GM13976 (cell line): ENCODE measurements at places on chromosomes 7 and 10.

DNA sequence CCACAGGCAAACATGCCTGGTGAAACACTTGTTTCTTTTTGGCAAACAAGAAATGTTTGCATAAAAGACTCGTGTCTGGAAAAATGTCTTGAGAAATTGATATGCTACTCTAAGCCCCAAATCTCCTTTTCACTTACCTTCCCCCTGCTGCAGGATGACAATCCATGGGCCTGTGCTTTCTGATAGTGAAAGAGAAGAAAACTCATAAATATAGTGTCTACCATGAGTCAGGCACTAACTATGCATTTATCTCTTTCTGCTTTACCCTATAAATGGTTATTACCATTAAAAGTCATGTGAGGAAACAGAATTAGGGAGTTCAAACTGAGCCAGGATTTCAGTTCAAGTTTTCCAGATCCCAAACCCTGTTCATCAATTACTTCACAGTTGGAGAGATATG, 6.6 kb upstream of the TARP start:
- no peak for DNase-seq

GRCh38 chr10:133336577-133337369, at the start of gene CALY:
Gene CALY, minus strand, starts transcription at chr10:133336896. Its CDS starts 7,907 bp downstream, at chr10:133328989.
- peak; percentile 74 for DNase-seq

DNA sequence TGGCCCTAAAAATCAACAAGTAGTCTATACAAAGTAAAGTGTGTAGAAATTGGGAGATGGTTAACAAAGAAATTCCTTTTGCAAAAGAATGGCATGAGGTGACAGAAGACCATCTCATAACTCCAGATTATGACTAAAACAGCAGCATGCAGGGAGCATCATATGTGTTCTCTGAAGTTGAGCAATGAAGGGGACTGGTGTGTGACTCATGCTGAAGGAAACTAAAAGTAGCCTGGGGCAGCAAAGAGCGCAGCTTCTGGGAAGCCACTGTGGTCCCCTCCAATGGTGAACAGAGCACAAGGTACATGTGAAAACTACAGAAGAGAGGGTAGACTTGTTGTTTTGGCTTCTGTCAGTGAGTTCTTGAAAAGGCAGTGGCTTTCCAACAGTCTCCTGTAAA, 133.4 kb downstream of the MACC1 start:
- no peak for DNase-seq

GRCh38 chr7:130941322-130942210, 207.6 kb upstream of the KLF14 start:
- DNase-seq, result no peak

DNA sequence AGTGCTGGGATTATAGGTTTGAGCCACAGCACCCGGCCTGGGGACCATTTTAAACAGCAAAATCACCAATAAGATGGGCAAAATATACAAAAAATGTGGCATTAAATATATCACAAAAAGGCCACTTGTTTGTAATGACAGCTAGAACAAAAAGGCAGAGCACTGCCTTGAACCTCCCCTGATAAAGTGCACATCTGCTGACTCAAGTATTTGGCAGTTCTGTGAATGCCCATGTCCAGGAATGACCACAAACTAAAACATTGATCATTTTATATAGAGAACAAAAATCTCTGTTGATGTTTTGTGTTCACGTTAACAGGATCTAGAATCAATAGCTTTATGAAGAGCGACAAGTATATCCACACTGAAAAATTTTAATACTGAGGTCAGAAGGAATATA, 21.5 kb downstream of the HERC4 start:
- DNase-seq, result no peak

DNA sequence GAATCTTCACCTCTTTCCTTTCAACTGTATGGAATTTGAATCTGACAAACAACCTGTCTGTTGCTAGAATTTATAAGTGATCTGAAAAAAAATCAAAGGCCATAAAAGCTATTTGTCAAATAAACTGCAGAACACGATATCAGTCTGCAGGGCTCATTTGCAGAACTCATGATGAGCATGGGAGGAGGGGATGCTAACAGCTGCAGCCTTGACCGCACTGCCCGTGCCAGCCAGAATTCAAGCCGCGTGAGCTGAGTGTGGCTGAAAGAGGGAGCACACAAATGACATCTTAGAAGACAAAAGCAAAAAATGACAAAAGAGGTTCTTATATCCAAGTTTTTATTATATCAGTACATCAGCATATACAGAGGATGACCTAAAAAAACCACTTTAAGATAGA, 15.7 kb downstream of the LRRTM3 start:
- DNase-seq, result no peak

DNA sequence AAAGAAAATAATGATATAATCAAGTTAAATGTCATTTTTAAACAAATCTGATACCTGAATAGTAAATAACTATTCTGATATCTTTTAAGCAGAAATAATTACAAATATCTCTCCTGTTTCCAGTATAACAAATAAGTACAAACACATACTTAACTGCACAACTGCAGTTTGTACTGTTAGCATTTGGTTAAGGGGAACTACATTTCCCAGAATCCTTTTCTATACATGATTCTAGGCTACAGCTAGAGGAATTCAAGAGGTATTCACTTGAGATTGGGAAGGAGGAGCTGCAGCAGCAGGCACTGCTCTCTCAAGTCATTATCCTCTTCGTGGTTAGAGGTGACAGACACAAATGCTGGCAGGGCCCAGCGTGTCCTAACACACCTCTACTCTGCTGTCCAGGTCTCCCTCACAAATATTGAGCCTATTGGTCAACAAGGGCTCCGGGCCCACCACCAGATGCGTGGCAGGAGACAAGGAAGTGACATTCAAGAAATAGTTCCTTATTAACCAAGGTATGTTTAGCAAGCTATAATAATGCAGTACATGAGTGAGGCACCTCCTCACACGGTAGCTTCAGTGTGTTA, 255.1 kb upstream of the MKLN1 start:
- no peak for DNase-seq

DNA sequence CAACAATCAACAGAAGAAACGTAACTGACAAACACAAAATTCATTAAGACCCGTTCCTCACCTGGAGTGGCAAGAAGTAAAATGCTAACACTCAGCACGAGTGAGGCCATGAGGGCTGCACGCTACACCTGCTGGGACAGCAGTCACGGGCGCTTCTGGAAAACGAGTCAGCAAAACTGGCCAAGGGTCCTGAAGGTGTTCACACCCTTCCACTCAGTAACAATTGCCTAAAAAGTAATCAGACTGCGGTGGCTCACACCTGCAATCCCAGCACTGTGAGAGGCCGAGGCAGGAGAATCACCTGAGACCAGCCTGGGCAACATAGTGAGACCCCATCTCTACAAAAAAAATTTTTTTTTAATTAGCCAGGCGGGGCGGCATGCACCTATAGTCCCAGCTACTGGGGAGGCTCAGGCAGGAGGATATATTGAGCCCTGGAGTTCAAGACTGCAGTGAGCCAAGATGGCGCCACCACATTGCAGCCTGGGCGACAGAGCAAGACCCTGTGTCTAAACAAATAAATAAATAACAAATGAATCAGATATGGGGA, 199.1 kb downstream of the MAD1L1 start:
- DNase-seq, result no peak

DNA sequence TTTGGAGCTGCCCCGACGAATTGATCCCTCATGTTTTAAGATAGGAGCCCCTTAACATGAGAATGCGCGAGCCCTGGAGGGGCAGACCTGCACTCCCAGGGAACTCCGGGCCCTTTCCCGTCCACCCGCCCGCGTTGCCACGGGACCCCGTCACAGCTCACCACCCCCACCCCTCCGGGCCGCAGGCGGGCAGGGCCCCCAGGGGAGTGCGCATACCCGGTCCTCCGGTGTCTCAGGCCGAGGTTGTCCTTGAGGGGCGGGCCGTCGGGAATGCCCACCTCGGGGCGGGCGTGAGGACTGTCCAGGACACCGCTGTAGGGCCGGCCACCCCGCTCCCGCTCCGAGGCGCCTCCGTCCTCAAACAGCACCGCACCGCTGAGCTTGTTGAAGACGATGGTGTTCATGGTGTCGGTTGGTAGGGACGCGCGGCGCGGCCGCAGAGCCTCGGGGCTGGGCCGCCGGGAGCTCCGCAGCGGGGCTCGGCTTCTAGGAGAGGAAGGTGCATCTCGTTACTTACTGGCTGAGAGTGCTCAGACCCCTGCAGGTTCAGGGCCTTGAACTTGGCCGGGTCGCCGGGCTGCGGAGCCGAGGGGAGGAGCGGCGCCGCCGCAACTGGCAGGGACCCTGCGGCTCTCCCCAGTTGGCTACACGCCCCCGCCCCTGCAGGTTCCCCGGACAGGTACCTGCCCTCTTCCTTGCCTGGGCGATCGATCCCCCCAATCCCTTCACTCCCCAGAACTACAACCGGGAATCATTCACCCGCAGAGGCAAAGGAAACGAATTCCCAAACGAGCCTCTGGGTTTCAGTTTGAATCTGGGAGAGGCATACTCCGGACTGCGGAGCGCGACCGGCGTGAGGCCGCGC, 2.4 kb downstream of the MKX start:
- peak; percentile 24 for DNase-seq

DNA sequence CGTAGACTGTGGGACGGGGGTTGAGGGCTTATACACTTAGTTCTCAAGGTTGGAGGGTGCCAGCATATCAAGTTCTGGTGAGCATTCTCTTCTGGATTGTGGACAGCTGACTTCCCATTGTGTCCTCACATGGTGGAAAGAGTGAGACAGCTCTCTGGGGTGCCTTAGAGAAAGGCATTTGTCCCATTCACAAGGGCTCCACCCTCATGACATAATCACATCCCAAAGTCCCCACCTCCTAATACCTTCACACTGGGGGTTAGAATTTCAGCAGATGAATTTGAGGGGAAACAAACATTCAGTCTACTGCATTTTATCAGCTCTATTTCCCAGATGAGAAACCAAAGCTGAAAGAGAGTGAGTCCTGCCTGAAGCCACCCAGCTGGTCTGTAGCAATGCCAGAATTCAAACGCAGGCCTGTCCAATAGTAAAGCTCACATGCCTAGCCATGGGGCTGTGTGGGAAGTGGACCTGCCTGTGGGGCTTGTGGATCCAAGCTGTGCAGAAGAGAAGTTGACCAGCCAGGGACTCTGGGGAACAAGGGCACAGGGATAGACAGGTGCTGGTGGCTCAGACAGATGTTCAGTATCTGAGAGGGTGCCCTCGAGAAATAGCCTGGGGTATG, 34.9 kb upstream of the LOXL4 start:
- no peak for DNase-seq

DNA sequence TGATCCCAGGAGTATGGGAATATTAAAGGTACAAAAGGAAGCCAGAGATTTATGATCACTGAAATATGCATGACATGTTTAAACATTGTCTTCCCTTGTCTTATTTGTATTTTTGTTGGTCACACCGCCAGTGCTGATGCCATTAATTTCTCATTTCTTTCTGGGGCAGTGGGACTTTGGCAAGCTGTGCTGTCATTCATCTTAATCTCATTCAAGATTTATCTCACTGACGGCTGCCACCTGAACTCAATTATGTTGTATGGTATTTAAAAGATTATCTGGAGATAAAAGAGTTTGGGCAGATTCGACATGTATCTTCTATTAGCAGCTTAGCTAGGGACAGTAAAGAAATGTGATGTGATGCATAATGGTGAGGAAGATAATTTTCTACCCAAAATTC, 284.9 kb upstream of the PLXDC2 start:
- no peak for DNase-seq
